NCI-H774 (cell line): ENCODE measurements at places on chromosomes 1 and 21.

DNA sequence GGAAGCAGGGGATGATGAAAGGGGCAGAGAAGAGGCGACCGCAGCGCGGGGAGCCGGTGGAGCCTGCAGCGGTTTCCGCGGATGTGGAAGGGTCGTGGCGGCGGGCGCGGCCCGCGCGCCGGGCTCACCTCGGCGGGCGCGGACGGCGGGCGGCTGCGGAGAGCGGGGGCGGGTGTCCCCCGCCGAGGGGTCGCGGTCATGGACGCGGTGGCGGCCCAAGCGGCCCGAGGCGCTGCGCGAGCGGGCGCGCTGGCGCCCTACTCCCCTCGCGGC lies 572 bp downstream of the LPGAT1 start:
- DNase-seq: no peak

DNA sequence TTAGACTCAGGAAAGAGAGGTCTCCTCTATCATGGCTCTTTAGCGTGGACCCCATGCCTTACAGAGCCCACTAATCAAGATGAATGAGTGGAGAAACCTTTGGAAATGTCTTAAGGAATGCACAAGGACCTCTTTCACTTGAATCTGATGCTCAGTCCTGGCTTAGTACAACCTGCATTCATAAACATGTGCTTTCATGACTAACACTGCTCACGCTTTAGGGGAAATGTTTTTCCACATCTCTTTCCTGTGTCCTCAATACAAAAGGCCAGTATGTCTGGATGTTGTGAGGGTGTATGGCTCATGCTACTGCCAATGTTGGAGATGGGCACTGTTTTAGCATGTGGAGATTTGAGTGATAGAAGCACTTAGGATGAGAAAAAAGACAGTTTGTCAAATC lies 14.2 kb upstream of the GNG12 start:
- no peak for DNase-seq

- no peak for DNase-seq
Measured at GRCh38 chr21:38675182-38675824, 130.4 kb upstream of the ETS2 start.

DNA sequence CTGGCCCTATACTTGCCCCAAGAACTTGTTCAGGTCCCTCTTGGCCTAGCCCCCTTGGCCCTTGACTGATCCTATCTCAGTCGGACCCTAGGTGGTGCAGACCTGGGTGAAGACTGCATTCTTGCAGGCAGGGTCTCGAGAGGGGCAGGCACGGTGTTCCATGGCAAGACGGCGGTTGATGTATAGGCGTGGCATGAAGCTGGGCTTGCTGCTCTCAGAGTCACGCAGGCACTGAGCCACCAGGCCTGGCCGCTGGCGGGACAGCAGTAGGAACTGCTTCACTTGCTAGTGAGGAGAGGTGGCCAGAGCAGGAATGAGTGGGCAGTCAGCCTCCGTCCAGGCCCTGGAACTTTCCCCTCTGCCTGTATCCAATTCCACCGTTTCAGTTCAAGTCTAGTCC lies 3.8 kb downstream of the HECTD3 start:
- DNase-seq: no peak

DNA sequence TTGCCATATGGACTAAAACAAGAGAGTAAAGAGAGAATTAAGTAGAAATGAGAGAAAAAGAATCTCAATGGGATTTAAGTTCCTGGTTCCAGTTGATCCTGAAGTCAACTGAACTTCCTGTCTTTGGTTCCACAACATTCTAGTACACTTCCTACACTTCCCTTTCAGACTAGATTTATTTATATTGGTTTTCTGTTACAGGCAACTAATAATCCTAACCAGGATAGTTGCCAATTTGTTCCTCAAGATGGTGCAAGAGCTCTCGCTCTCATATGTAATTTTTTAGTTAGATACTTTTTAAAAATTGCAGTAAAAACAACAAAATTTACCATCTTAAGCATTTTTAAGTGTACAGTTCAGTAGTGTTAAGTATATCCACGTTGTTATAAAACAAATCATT lies 28.8 kb upstream of the TRIM45 start:
- no peak for DNase-seq
